Smooth muscle cell of the umbilical artery (primary cell): ENCODE measurements at places on chromosomes 7 and 10. TPM values are rescaled to one million over a fixed set of nuclear protein-coding genes. Genes with fewer than 3 reads are reported as not detected.

PPP1R17 gene
- not detected in 2 replicates for total RNA-seq

INSYN2A gene
- 0.30 and 0.78 TPM in 2 replicates for total RNA-seq

NPC1L1 gene
- total RNA-seq: under 0.01 TPM in 1 of 2 replicates, not detected in the other

C7orf57 gene
- total RNA-seq: not detected in 2 replicates

MKRN1 gene
- 60.3 and 67.7 TPM in 2 replicates for total RNA-seq

HOXA3 gene
- total RNA-seq: 3.1 and 6.8 TPM in 2 replicates

BTAF1 gene
- total RNA-seq: 63.2 and 70.9 TPM in 2 replicates

KCND2 gene
- total RNA-seq: 0.18 and 0.89 TPM in 2 replicates

PNLIPRP3 gene
- total RNA-seq: not detected in 2 replicates

SHLD2 gene
- 23.8 and 33.2 TPM in 2 replicates for total RNA-seq

HOXA5 gene
- 1.8 and 2.7 TPM in 2 replicates for total RNA-seq

PDAP1 gene
- 54.9 and 85.2 TPM in 2 replicates for total RNA-seq

ITPRID1 gene
- not detected in 2 replicates for total RNA-seq
